ENCODE measurements at places on chromosomes 3 and 15. TPM values are rescaled to one million over a fixed set of nuclear protein-coding genes. Genes with fewer than 3 reads are reported as not detected.

The LRRK1 gene
- total RNA-seq, result 1.0 TPM

The PRR20G gene
- total RNA-seq, result not detected

The TEX55 gene
- not detected for total RNA-seq

The ISL2 gene
- 3.7 TPM for total RNA-seq

The MITF gene
- total RNA-seq, result not detected

The ADAMTSL3 gene
- total RNA-seq, result not detected

The A4GNT gene
- total RNA-seq, result not detected

The TMOD2 gene
- total RNA-seq, result 6.5 TPM

The SHC4 gene
- total RNA-seq, result 1.9 TPM

The P3H2 gene
- total RNA-seq, result not detected

The COL7A1 gene
- total RNA-seq, result 1.4 TPM

The C2CD4A gene
- total RNA-seq, result 0.23 TPM

The THBS1 gene
- 1.5 TPM for total RNA-seq

- DNase-seq, result no peak
Measured at GRCh38 chr3:41148901-41149300, 50.4 kb upstream of the CTNNB1 start.

DNA sequence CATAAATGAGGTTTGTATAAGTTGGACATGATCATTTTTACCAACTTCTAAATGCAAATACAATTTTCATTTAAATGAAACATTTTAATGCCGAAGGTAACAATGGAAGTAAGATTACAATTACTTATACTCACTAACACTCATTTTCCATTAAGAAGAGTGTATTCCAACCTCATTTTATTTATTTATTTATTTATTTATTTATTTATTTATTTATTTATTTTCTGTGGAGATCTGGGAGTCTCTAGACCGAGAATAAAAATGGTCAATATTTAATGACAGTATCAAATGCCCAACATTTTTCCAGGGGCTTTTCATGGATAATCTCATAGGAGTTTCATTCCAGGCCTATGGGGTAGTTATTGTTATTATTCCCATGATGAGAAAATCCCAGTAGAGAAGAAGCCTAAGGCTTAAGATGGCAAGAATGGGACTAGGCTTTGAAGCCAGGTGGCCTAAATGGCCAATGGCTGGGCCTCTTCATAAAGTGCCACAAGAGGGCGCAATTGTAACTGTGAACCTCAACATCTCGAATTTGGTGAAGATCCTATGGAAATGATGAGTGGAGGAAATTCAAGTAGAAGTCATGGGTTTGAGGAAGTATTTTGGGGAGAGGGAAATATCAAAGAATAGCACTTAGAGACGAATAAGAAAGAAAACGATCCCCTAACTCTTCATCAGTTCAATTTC, 21.3 kb downstream of the VGLL3 start:
- DNase-seq, result no peak

GRCh38 chr15:98900356-98900755, 107.2 kb downstream of the PGPEP1L start:
- DNase-seq, result no peak

DNA sequence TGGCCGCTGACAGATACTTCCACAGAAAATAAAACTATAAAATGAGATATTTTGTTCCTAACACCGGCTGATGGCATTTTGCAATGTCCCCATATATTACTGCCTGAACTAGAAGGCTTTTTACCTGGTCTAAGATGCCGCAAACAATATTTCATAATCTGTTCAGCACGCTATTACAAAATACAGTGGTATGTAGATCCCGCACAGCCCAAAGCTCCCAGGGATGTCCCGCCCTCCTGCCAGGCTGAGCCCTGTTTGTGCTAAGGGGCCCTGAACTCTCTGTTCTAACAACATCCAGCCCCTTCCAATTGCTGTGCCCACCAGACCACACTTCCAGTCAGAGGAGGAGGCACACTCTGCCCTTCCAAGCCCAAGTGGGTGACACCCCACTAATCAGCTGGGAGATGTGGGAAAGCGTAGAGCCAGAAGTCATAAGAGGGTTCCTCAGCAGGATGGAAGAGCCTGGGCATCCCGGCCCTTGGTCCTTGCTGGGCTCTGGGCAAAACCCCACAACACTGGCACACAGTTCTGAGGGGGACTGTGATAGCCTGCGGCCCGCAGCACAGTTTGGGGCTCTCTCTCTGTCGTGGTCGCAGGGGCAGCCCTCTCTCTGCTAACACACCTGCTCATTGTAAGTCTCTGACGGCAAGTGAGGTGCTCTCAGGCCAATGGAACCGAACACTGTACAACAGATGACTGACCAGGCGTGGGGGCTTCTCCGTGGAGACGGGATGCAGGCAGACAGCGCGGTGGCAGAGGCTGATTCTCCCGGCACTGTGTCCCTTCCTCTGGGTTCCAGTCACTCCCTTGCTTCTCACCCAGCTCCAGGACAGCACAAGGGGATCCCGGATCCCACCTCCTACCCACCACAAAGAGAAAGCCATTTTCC, 55.2 kb downstream of the PCSK6 start:
- DNase-seq, result no peak

DNA sequence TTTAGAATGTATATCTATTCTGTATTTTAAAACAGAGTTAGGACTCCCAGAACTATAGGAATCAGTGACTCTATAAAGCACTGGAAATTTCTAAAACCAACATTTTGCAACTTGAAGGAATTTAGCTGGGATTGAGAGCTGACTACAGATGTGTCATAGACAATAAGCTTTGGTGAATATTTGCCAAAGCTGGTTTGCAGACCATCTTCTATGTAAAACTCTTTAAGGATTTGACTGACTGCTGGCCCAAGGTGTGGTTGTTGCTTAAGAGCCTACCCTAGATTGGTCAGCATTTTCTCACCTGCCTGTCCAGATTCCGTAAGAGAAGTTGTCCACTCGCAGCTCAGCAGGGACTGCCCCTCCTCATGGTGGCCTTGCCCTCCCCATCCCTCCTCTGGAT, 73.2 kb upstream of the GK5 start:
- no peak for DNase-seq

GRCh38 chr3:11636394-11636770, 7.3 kb downstream of the VGLL4 start:
- DNase-seq, result no peak

DNA sequence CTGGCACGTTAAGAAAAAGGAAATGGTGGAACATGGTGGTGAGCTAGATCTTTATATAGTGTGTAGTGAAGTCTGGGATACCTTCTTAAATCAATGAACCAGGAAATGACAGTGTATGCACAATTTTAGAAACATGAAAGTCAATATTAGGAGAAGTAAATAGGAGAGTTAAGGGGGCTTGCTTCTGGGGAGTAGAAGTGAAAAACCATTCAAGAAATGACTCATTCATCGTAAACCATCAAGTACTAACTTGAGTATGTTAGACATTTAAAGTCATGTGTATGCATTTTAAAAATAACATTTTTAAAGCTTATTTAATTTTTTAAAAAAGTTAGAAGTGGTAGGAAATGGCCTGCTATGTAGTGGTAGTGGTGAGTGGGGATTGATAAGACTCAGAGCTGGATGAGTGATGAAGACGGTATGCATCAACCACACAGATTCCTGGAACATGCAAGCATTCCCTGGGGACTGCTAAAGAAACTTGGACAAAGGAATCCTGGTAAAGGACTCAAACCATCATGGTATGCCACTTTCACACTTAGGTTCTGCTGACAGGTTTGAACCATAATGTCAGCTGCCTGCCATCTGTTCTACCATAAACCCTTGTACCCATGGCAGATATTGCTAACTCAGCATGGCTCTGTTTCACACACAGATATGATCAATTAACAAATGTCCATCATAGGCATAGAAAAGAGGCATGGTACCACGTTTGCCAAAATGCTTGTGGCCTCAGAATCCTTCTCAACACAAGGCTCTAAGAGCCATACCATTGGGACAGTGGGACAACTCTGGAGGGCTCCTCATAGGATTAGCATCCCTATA, 28.9 kb upstream of the MITF start:
- DNase-seq, result no peak

GRCh38 chr15:78018946-78019644, 58.4 kb downstream of the TBC1D2B start:
- DNase-seq, result no peak

- no peak for DNase-seq
Measured at GRCh38 chr3:23619705-23620637, 185.8 kb upstream of the UBE2E1 start.

DNA sequence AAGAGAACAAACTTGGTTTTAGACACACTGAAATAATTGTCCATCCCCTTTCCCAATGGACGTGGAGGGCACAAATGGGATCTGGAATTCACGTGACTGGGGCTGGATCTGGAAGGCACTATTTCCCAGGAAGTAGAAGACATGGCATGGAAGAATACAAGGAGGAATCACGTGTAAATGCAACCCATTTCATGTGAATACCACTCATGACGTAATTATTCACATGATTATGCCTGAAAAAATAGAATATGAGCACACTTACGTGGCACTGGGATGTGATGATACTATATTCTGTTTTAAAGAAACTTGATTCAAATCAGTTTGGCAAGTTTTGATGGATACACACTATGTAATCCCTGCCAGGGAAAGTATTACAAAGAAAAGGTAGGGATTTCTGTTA, 477.3 kb downstream of the GABRG3 start:
- DNase-seq, result no peak

- no peak for DNase-seq
Measured at GRCh38 chr15:39777496-39777895, 5.1 kb downstream of the FSIP1 start.

DNA sequence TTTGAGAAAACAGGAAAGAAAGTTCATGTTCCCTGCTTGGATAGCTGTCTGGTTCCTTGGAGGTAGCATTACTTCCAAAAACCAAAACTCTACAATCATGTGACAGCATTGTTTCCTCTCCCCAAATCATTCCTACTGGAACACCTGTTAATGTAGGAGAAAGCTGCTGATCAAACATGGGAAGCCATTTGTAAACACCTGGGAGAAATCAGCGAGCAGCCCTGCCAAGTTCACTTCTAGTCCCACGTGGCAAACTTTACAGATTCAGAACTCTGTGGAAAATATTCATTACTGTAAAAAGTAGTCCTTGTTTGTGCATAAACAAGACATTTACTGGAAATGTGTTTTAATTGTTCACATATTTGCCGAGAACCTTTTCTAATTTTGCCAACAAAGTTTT, 275.5 kb upstream of the AZI2 start:
- no peak for DNase-seq

DNA sequence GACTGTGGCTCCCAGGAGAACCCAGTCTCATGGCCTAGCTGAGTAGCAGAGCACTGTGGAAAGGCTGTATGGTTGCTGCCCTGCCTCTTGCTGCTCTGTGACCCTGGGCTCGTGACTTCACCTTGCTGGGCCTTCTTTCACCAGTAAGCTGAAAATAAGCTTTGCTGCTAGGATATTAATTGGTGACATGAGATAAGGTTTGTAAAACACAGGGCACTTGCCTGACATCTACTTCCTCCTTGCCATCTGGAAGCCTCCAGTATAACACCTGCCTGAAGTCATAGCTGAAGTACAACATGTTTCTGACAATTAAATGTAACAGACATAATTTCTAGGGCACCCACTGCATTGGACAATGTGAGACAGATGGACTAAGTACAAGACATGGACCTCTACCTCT, 53.6 kb downstream of the CLEC3B start:
- no peak for DNase-seq

- no peak for DNase-seq
Measured at GRCh38 chr3:134148534-134148933, 102.1 kb downstream of the RYK start.

DNA sequence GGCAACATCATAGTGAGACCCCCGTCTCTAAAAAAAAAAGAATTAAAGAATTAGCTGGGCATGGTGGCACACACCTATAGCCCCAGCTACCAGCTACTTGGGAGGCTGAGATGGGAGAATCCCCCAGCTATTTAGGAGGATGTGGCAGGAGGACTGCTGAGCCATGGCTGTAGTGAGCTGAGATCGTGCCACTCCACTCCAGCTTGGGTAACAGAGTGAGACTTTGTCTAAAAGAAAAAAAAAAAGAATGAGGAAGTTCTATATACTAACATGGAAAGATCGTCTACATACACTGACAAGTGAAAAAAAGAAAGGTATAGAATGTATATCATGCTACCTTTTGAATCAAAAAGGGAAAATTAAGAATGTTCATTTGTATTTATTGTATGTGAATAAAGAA, 83.9 kb upstream of the CDAN1 start:
- no peak for DNase-seq

DNA sequence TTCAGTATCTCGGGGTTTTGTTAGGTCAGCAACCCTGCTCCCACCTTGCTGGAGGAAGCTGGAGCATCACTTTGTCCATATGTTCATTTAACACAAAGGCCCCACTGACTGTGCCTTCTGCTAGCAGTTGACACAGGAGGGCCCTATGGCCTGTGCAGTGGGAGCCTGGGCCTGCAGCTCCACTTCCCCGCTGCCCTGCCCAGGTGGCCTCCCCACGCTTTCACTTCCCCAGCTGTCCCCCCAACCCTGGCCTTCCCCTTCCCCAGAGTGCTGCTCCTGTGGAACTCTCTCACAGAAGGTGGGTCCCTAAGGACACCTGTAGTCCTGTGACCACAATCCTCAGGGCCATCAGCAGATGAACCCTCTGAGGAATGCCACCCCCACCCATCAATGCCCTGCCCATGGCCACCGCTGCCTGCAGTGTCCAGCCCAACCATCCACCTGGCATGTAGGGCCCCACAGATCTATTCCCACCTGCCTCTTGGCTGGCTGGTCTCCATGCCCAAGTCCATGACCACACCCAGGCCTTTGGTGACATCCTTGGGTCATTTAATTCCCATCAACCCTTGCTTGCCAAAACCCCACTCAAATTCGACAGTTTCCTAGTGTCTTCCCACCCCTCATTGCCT, 13.5 kb downstream of the TBC1D21 start:
- DNase-seq, result no peak

- no peak for DNase-seq
Measured at GRCh38 chr3:188157971-188158370, 4.0 kb downstream of the LPP start.

GRCh38 chr3:179801856-179802255, 149.0 kb downstream of the USP13 start:
- no peak for DNase-seq

DNA sequence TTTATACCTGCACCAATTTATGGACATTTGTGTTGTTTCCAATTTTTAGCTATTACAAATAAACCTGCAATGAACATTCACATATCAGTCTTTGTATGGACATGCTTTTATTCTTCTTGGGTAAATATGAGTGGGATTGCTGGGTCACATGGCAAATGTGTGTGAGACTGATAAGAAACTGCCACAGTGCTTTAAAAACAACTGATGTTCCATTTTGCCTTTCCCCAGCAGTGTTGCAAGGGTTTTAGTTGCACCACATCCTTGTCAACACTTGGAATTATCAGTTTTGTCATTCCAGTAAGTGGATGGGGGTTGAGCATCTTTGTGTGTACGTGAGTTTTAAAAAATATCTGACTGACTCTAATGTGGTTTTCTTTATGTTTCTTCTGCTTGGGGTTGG, 191.2 kb downstream of the PLCL2 start:
- DNase-seq, result no peak

GRCh38 chr15:60204131-60204885, 193.5 kb downstream of the ANXA2 start:
- no peak for DNase-seq

DNA sequence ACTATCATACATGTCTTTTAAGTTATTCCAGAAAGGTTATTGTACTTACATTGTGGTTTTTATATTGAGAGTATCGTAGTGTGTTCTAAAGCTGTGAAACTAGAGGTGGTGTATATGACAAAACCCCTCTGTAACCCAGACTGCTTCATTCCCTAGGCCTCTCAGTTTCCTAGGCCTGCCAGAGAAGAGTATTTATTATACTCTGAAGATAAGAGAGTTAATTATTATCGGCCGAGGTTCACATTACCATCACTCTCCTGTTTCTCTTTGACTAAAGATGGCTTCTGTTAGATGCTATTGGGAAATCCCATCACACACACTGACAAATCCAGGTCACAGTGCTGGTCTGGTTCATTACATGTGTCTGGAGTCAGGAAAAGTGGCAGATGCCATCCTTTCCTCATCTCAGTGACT, 20.5 kb downstream of the EXOSC7 start:
- no peak for DNase-seq
